ENCODE measurements at places on chromosomes 2 and 18.

- H3K4me3 ChIP-seq, result no peak overlapping the region
- no peaks in the 10 kb centered on the region for H3K27me3 ChIP-seq
- DNase-seq, result no peak
- H3K36me3 ChIP-seq, result no peaks in the 10 kb centered on the region
These were observed 76.8 kb downstream of the ALPK2 start for GRCh38 chr18:58552057-58552461.

- no peak overlapping the region for H3K27ac ChIP-seq
- no peaks in the 10 kb centered on the region for H3K4me1 ChIP-seq
- no peak for DNase-seq
- no peak overlapping the region for H3K4me3 ChIP-seq
- H3K27me3 ChIP-seq, result no peaks in the 10 kb centered on the region
- no peaks in the 10 kb centered on the region for H3K36me3 ChIP-seq
These were observed 231.7 kb upstream of the HS6ST1 start for GRCh38 chr2:128550389-128550788.

GRCh38 chr2:199705538-199705937, 145.5 kb downstream of the FTCDNL1 start:
- no peak for DNase-seq
- no peaks in the 10 kb centered on the region for H3K27me3 ChIP-seq
- H3K4me3 ChIP-seq, result no peak overlapping the region

- H3K27ac ChIP-seq, result no peak overlapping the region
- H3K4me3 ChIP-seq, result no peak overlapping the region
- no peaks in the 10 kb centered on the region for H3K4me1 ChIP-seq
- H3K36me3 ChIP-seq, result no peaks in the 10 kb centered on the region
- DNase-seq, result no peak
These were observed 146.3 kb downstream of the WDSUB1 start for GRCh38 chr2:159140070-159140769.

DNA sequence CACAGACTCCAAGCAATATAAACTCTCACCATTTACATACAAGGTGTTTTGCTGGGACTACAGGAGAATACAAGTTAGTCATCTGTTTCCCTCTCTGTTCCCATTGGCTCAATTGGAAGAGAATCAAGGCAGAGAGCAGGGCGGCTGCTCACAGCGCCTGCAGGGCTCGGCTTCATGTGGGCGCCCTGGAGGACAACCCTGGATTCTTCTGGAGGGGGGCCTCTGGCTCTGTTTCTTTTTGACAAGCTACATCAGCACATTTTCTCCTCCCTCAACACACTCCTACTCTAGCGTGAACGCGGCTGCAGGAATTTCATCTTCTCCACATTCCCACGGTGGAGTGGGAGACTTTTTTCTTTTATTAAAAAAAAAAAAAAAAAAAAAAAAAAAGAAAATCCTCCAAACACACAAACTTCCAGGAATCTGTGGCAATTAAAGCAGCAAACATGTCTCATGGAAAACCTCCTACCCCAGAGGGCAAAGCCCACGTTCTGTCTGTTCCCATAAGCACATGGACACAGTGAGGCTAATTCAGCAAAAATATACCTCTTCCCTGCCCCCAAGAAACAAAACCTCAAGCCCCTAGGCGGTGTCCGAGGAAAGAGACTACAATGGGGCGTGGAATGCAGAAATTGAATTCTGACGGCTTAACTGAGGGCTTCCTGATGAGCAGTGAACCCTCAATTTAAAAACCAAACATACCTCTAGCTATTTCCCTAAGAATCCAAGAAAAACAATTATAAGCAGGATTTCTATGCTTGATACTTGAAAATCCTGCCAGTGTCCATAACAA, 50.6 kb downstream of the PARD6G start:
- no peaks in the 10 kb centered on the region for H3K4me1 ChIP-seq
- no peak overlapping the region for H3K4me3 ChIP-seq
- DNase-seq, result no peak
- no peak overlapping the region for H3K27ac ChIP-seq

GRCh38 chr2:231364961-231365810, 30.3 kb upstream of the B3GNT7 start:
- H3K36me3 ChIP-seq, result no peaks in the 10 kb centered on the region
- no peak overlapping the region for H3K4me3 ChIP-seq
- DNase-seq, result no peak
- H3K4me1 ChIP-seq, result no peaks in the 10 kb centered on the region
- H3K27ac ChIP-seq, result no peak overlapping the region

DNA sequence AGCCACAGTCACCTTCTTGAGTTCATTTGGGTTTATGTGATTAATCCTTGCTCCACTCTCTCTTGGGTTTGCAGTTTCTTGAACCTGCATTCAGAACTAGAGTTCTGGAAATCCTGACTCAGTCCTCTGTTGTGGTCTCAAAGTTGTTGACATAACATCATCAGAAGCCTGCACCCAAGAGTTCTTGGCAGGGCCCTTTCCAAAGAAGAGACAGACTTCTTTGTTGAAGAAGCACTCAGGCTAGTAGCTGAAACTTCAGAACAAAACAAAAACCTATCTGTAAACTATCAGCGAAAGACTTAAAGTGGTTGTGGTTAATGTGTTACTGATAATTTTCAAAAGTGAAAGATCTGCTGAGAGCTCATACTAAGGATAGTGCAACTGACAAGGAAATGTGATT, 120.8 kb downstream of the FAM168B start:
- no peaks in the 10 kb centered on the region for H3K36me3 ChIP-seq
- H3K4me1 ChIP-seq, result no peaks in the 10 kb centered on the region
- no peak overlapping the region for H3K4me3 ChIP-seq
- no peaks in the 10 kb centered on the region for H3K27me3 ChIP-seq
- DNase-seq, result no peak
- H3K27ac ChIP-seq, result no peak overlapping the region

DNA sequence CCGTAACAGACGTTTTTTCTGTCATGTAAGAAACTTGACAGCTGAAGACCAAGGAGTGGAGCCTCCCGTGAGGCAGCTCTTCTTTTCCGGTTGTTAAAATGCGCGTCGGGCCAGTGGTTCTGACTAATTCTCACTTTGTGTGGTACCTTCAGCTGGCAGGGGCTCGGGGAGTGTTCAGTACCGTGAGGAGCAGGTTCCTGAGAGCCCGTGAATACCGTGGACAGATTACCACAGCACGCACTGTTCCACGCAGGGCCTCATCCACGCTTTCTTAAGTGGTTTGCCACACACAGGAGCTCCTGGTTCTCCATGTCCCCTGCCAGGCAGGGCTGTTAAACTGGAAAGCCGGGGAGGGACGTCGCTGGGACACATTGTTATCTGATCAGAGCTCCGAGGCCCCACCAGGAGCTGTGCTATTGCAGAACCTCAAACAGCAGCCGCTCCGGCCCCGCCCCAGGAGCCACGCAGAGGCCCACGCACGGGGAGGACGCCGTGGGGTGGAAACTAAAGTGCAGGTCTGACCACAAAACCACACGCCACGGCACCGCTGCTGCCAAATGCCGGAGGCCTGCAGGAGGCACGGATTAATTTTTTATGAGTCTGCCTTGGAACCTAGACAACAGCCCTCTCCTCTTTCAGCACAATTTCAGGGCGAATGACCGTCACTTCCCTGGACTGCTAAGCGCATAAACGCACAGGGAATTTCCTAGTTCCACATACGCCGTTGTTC, 43.3 kb downstream of the NFATC1 start:
- no peak overlapping the region for H3K4me3 ChIP-seq
- H3K36me3 ChIP-seq, result no peaks in the 10 kb centered on the region
- H3K27me3 ChIP-seq, result no peaks in the 10 kb centered on the region
- H3K27ac ChIP-seq, result no peak overlapping the region
- no peak for DNase-seq
- H3K4me1 ChIP-seq, result no peaks in the 10 kb centered on the region

GRCh38 chr2:192539306-192539705, 344.6 kb upstream of the TMEFF2 start:
- H3K4me1 ChIP-seq, result no peaks in the 10 kb centered on the region
- no peak overlapping the region for H3K4me3 ChIP-seq
- no peaks in the 10 kb centered on the region for H3K27me3 ChIP-seq
- DNase-seq, result no peak
- no peak overlapping the region for H3K27ac ChIP-seq

DNA sequence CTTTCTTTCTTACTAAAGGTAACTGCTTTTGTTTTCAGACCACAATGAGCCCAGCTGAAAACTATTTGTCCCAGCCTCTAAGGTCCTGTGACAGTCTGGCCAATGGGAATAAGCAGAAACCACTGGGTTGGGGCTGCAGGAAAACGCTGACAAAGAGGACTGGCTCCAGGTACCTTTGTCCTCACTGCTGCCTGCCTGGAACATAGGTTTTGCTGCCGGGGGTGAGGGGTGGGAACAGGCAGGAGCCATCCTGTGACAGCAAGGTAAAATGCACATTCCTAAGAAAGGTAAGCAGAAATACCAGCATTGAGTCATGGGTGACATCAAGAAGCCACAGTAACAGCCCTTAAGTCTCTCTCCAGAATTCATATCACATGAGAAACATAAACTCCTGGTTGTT, 21.6 kb downstream of the PTPN2 start:
- no peaks in the 10 kb centered on the region for H3K4me1 ChIP-seq
- peak overlapping the region; percentile 19 for H3K27ac ChIP-seq
- DNase-seq, result no peak
- H3K36me3 ChIP-seq, result no peaks in the 10 kb centered on the region

DNA sequence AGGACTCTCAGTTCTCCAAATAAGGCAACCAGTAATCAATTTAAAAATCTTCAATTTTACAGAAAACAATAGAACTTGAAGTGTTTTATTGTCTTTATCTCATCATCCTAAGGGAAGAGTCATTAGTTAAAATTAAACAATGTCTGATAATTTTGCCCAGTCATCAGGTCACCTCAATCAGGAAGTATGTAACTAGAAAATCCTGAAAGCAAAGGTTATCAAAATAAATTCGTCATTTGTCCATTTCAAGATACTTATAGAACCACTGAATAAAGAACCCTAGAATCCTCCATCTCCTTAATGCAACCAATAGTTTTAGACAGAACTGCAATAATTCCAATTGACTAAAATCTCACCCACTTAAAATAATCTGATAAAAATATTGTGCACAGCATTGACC, 115.2 kb downstream of the NCKAP5 start:
- H3K27ac ChIP-seq, result no peak overlapping the region

DNA sequence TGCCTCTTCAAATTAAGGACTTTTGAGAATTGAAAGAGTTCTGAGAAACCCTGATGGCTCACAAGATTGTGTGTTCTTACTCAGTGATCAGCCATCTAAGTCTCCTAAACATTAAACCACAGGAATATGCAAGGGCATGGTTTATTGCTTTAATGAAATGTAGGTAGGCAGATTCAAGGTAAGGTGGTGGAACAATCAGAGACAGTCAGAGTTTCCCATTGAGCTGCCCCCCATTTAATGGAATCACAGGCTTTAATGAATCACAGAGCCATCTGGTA, 107.8 kb upstream of the LRATD1 start:
- H3K4me1 ChIP-seq, result no peaks in the 10 kb centered on the region
- no peak overlapping the region for H3K27ac ChIP-seq
- no peaks in the 10 kb centered on the region for H3K27me3 ChIP-seq
- H3K36me3 ChIP-seq, result no peaks in the 10 kb centered on the region
- H3K4me3 ChIP-seq, result no peak overlapping the region

DNA sequence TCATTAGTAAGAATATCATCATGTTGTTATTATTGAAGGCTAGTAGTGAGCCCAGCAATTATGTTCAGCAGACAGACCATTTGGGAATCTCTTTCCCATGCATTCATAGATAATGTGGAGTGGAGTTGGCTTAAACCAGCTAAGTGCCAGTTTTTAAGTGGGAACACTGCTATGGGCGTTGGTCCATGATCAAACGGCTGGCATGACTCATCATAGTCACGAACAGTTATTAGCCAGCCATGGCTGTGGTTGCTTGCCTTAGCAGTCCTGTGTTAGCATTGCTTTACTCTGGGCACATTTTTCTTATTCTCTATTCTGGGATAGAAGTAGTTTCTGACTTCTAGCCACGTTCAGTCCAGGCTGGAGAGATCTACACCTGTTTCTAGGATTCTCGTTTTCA, 17.7 kb downstream of the EIF4E2 start:
- no peak for DNase-seq
- no peaks in the 10 kb centered on the region for H3K27me3 ChIP-seq
- H3K36me3 ChIP-seq, result peaks cover 38% of the 10 kb centered on the region
- H3K4me1 ChIP-seq, result peaks cover 5% of the 10 kb centered on the region
- H3K4me3 ChIP-seq, result no peak overlapping the region

- H3K4me1 ChIP-seq, result no peaks in the 10 kb centered on the region
- no peaks in the 10 kb centered on the region for H3K36me3 ChIP-seq
- no peak for DNase-seq
- no peak overlapping the region for H3K4me3 ChIP-seq
These were observed 509.4 kb upstream of the SETBP1 start for GRCh38 chr18:44171301-44171700.

GRCh38 chr2:45578056-45578843, 32.8 kb downstream of the SRBD1 start:
- no peak for DNase-seq
- H3K27me3 ChIP-seq, result no peaks in the 10 kb centered on the region
- no peak overlapping the region for H3K4me3 ChIP-seq
- no peaks in the 10 kb centered on the region for H3K36me3 ChIP-seq
- H3K4me1 ChIP-seq, result no peaks in the 10 kb centered on the region

- no peak overlapping the region for H3K27ac ChIP-seq
- H3K4me3 ChIP-seq, result no peak overlapping the region
- H3K4me1 ChIP-seq, result no peaks in the 10 kb centered on the region
- DNase-seq, result no peak
- H3K27me3 ChIP-seq, result no peaks in the 10 kb centered on the region
These were observed 12.4 kb downstream of the KIF5C start for GRCh38 chr2:148887350-148888002.

GRCh38 chr2:157024129-157024528, 233.4 kb upstream of the GALNT5 start:
- no peak overlapping the region for H3K27ac ChIP-seq
- no peak overlapping the region for H3K4me3 ChIP-seq
- DNase-seq, result no peak
- no peaks in the 10 kb centered on the region for H3K4me1 ChIP-seq
- no peaks in the 10 kb centered on the region for H3K27me3 ChIP-seq

- H3K27ac ChIP-seq, result no peak overlapping the region
- H3K4me3 ChIP-seq, result no peak overlapping the region
- H3K4me1 ChIP-seq, result no peaks in the 10 kb centered on the region
- DNase-seq, result no peak
- no peaks in the 10 kb centered on the region for H3K27me3 ChIP-seq
These were observed 43.0 kb downstream of the ADCY3 start for GRCh38 chr2:24877067-24877466.

- H3K27ac ChIP-seq, result no peak overlapping the region
- no peak for DNase-seq
- H3K36me3 ChIP-seq, result no peaks in the 10 kb centered on the region
- no peak overlapping the region for H3K4me3 ChIP-seq
- H3K4me1 ChIP-seq, result no peaks in the 10 kb centered on the region
These were observed 230.1 kb upstream of the FOSL2 start for GRCh38 chr2:28162564-28162963.

GRCh38 chr18:44766450-44766849, 85.8 kb downstream of the SETBP1 start:
- no peak overlapping the region for H3K4me3 ChIP-seq
- no peaks in the 10 kb centered on the region for H3K27me3 ChIP-seq
- H3K27ac ChIP-seq, result no peak overlapping the region
- H3K4me1 ChIP-seq, result peaks cover 29% of the 10 kb centered on the region
- DNase-seq, result no peak
- H3K36me3 ChIP-seq, result no peaks in the 10 kb centered on the region
